Breast epithelium (tissue), 4 donors: ENCODE measurements at places on chromosomes 12 and 14. TPM values are rescaled to one million over a fixed set of nuclear protein-coding genes. Genes with fewer than 3 reads are reported as not detected.

The FAM90A1 gene
- not detected for total RNA-seq

The CCDC177 gene
- not detected for total RNA-seq

DNA sequence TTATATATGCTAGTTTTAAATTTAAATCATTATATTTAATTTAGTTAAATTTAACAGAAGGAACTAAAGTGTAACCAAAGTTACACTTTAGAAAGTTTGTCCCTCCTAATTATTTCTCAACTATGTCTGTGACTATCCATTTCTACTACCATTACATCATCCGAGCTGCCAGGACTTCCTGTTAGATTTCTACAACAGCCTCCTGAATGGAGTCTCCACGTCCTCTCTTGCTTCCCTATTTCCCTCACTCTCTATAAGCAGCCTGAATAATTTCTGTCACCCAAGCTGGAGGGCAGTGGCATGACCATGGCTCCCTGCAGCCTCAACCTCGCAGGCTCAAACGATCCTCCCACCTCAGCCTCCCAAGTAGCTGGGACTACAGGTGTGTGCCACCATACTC lies 84.1 kb downstream of the TTC7B start:
- H3K27me3 ChIP-seq: no peaks in the 10 kb centered on the region
- H3K36me3 ChIP-seq: no peaks in the 10 kb centered on the region
- H3K27ac ChIP-seq: no peak overlapping the region
- no peak overlapping the region for H3K4me3 ChIP-seq

GRCh38 chr12:27385766-27386564 lies 53.3 kb downstream of the BMAL2 start:
- no peak overlapping the region for H3K27ac ChIP-seq
- H3K4me1 ChIP-seq: no peaks in the 10 kb centered on the region
- DNase-seq: no peak

GRCh38 chr12:6354495-6355393 lies 12.9 kb upstream of the TNFRSF1A start:
- no peaks in the 10 kb centered on the region for H3K36me3 ChIP-seq
- no peaks in the 10 kb centered on the region for H3K27me3 ChIP-seq
- H3K27ac ChIP-seq: no peak overlapping the region
- DNase-seq: no peak
- peaks cover 4% of the 10 kb centered on the region for H3K4me1 ChIP-seq
- H3K4me3 ChIP-seq: no peak overlapping the region

DNA sequence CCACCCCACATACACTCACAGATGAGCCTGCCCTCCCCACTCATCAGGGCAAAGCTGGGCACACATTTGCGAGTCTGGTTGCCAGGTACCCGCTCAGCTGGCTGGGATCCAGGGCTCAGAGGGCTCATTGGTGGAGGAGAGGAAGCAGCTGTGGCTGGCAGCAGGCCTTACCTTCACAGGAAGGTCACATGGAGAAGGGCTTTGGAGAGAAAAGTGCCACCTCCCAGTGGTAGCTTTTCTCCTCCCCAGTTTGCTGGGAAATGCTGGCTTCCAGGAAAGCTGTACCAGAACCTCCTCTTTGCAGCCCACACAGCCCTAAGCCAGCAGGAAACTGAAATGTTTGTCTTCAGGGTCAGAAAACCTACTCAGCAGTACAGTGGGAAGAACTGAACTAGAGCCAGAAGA lies 55.6 kb downstream of the LGMN start:
- peak; percentile 72 for DNase-seq
- no peaks in the 10 kb centered on the region for H3K36me3 ChIP-seq
- H3K27ac ChIP-seq: peak overlapping the region; percentile 72
- no peaks in the 10 kb centered on the region for H3K27me3 ChIP-seq

- H3K4me3 ChIP-seq: no peak overlapping the region
- no peaks in the 10 kb centered on the region for H3K4me1 ChIP-seq
- H3K36me3 ChIP-seq: no peaks in the 10 kb centered on the region
- H3K27ac ChIP-seq: no peak overlapping the region
- no peaks in the 10 kb centered on the region for H3K27me3 ChIP-seq
Observed at GRCh38 chr12:132235116-132235820, 91.0 kb downstream of the NOC4L start.

- H3K27ac ChIP-seq: no peak overlapping the region
- DNase-seq: no peak
- H3K4me1 ChIP-seq: no peaks in the 10 kb centered on the region
- H3K36me3 ChIP-seq: no peaks in the 10 kb centered on the region
Observed at GRCh38 chr12:45663455-45663854, 66.1 kb upstream of the ARID2 start.

- DNase-seq: no peak
- H3K27ac ChIP-seq: no peak overlapping the region
- no peaks in the 10 kb centered on the region for H3K36me3 ChIP-seq
- H3K4me3 ChIP-seq: no peak overlapping the region
- no peaks in the 10 kb centered on the region for H3K4me1 ChIP-seq
Observed at GRCh38 chr14:47949006-47949405, 273.6 kb upstream of the MDGA2 start.

GRCh38 chr14:99899578-99900178 lies 106.5 kb downstream of the EML1 start:
- H3K4me1 ChIP-seq: no peaks in the 10 kb centered on the region
- no peaks in the 10 kb centered on the region for H3K27me3 ChIP-seq
- no peak for DNase-seq
- H3K27ac ChIP-seq: no peak overlapping the region
